ENCODE measurements at places on chromosomes 1 and 21.

GRCh38 chr1:169487561-169487960 is 1.8 kb upstream of the SLC19A2 start:
- DNase-seq: no peak

DNA sequence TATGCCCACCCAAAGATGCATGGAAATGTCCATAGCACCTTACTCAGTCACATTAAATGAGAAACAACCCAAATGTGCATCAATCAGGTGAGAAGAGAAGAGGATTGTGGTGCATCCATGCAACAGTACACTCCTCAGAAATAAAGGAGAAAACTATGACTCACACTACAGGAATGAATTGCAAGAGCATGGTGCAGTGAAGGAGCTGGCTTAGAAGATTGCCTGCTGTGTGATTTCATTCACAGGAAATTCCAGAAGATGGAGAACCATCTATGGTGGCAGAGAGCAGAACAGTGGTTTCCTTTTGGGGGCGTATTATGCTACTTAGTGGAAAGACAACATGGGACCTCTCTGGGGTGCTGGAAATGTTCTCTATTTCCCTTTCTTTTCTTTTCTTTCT is 278.6 kb upstream of the AJAP1 start:
- no peak for DNase-seq

DNA sequence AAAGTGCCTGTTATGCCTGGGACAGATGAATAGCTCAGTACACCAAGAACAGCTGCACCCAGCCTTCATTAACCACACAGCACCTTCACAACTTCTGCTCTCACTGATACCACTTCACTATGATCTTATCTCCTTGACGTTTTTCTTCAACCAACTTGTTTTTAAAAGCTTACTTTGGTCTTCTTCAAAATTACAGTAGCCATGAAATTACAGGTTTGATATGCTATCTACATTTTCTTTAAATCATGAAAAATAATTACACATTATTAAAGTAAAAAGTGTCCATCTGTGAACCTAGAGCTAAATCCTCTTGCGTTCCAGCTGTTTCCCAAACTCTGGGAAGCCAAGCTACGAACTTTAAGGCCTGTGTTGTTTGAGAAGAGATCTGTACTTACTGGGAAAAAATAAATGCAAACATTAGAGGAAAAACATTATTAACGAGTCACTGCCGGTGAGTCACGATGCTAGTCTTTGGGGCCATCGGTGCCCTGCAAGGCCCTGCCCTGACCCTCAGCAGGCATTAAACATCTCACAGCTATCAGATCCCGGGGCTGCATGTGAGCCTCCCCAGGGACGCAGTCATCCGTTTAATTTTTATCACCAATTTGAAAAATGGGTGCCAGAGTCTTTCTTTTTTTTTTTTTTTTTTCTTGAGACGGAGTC is 56.3 kb upstream of the GPR153 start:
- DNase-seq: no peak

- DNase-seq: no peak
Observed at GRCh38 chr1:84861988-84862644, 30.9 kb downstream of the LPAR3 start.

GRCh38 chr1:101235696-101236515 is 913 bp upstream of the S1PR1 start:
- DNase-seq: peak; percentile 67

DNA sequence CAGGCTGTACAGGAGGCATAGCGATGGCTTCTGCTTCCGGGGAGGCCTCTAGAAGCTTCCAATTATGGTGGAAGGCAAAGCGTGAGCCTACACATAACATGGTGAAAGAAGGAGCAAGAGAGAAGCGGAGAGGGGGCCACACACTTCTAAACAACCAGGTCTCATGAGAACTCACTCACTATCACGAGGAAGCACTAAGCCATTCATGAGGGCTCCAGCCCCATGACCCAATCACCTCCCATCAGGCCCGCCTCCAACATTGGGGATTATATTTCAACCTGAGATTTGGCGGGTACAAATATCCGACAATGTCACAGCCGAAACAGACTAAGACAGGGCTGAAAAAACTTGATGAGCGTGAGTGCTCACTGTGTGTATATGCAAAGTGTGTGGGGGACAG is 89.3 kb upstream of the CNIH3 start:
- DNase-seq: no peak

- DNase-seq: no peak
Observed at GRCh38 chr1:29875557-29876028, 639.3 kb downstream of the PTPRU start.

- no peak for DNase-seq
Observed at GRCh38 chr21:14239281-14239680, 23.3 kb downstream of the RBM11 start.

DNA sequence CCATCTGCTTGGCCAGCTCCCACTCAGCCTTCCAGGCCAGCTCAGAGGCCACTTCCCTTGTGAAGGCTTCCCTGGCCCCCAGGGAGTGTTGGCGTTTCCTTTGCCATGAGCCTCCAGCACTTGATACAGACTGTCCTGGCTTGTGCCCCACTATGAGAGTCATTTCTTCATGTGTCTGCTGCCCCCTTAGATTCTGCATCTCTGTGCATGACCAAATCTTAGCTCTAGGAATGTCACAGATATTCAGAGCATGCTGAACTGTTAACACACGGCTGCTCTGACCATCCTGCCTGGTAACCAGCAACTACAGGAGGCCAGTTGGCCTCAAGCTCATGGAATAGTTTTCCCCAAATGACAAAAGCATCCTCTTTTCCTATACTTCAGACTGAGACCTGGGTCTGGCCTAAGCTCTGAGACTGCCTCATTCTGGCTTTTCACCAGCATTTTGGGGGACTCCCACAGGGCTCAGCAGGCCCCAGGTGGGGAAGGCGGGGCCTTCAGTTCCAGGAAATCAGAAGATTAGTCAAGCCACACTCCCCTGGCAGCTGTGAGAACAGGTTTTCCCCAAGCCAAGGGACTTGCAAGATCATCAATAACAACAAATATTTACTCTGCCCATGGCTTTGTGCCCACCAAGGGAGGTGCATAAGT is 182.6 kb upstream of the EDN2 start:
- no peak for DNase-seq

DNA sequence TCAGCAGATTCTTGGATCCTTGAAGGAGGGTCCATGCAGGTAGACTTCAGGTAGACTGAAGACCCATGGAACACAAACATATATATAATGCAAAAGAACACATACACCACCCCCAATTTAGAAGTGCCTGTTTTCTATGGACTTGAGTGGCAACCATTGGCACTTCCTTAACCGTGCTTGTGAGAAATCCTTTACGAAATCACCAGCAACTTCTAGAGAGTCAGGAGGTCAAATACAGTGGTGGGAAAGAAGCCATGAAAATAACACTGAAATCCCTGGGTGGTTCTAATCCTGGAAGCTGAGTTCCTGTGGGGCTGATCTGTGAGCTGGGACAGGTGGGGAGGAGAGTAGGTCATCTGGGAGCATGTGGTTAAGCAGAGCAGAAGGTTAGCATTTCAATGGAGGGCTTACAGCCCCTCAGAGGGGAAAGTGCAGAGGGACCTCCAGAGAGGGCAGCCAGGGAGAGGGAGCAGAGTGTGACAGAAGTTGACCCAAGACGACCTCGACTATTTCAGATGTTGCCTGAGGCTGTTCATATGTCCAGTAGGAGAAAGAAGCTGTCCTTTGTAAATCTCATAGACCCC is 13.0 kb upstream of the IL10 start:
- no peak for DNase-seq

DNA sequence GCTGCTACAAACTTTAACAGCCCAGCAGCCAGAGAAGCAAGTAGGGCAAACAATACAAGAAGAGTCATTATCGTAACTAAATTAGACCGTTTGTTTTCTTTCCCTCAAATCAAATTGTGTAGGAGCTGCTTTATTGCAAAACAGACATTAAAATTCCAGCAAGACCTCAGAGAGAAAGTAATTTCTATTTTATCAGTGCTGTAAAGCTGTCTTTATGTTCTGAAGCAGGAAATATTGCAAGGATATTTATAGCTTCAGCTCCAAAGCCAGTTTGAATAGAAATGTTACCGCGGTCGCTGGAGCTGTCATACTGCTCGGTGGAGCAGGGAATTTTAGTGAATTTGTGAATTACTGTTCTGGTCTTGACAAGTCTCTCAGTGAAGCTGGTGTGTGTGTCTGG is 503.8 kb upstream of the PLXNA2 start:
- no peak for DNase-seq

- no peak for DNase-seq
Observed at GRCh38 chr1:246969621-246970020, 37.9 kb upstream of the AHCTF1 start.

DNA sequence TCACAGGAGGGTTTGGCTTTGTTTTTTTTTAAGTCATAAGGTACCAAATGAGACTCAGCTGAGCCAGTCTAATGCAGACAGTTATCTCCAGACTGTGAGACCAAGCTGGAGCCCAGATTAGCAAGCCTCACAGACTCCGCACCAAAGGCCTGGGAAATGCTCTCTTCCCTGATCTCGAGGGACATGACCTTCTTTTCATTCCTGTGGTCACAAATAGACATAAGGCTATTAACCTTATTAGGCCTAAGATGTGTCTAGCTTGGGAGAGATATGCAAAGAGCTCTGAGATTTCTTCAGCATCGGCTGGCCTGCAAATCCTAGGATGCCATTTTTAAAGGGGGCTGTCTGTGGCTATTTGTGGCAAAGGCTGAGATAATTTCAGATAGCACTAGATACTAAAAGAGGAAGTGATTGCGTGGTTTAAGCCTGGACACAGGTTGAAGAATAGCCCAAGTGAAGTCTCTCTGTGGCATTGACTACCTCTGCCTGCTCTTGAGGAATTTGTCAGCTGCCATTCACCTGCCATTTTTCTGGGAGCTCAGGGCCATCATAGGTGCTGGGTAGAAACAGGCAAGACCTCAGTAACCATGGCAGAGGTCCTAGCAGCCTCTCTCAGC is 301.3 kb downstream of the SIPA1L2 start:
- DNase-seq: no peak

- no peak for DNase-seq
Observed at GRCh38 chr1:206836111-206836510, 29.3 kb upstream of the IL20 start.

GRCh38 chr1:5903680-5904079 is 88.5 kb downstream of the NPHP4 start:
- no peak for DNase-seq

DNA sequence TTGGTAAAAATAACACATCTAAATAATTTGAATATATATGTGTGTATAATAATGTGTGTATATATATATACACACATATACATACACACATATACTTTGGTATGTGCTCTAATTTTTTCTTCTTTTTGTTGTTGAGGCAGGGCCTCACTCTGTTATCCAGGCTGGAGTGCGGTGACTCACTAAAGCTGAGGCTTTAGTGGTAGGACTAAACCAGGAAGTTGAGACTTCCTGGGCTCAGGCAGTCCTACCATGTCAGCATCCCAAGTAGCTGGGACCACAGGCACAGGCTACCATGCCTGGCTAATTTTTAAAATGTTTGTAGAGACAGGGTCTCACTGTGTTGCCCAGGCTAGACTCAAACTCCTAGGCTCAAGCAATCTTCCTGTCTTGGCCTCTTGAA is 46.7 kb upstream of the CXADR start:
- no peak for DNase-seq

GRCh38 chr1:10625076-10625475 is 150.3 kb downstream of the PEX14 start:
- no peak for DNase-seq

DNA sequence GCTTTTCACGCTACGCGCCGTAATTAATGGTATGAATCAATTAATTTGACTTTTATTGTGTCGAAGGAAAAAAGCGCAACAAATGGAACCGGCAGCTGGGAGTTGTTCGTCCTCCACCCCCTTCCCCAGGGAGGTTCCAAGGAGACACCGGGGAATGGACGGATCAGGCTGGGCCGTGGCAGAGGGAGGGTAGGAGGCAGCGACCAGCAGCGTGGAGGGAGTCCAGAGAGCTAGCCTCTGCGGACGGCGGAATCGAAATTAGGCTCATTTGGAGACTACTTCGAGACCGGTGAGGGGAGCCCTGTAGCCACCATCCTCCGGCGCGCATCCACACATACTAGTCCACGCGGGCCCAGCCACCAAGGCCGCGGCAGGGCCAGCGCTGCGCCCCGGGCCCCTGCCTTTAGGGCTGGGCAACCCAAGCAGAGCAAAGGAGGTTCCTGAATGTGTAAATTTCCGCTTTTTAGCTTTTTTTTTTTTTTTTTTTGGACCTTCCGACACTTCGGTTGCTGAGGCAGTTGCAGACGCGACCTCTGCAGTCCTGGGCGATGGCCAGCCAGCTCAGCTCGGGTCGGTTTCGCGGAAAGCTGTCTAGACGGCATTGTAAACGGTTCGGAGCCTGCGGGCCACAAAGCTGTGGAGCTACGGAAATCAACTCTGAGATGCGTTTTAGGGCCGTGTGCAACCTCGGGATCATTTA is 2.2 kb upstream of the FOXD3 start:
- DNase-seq: no peak

DNA sequence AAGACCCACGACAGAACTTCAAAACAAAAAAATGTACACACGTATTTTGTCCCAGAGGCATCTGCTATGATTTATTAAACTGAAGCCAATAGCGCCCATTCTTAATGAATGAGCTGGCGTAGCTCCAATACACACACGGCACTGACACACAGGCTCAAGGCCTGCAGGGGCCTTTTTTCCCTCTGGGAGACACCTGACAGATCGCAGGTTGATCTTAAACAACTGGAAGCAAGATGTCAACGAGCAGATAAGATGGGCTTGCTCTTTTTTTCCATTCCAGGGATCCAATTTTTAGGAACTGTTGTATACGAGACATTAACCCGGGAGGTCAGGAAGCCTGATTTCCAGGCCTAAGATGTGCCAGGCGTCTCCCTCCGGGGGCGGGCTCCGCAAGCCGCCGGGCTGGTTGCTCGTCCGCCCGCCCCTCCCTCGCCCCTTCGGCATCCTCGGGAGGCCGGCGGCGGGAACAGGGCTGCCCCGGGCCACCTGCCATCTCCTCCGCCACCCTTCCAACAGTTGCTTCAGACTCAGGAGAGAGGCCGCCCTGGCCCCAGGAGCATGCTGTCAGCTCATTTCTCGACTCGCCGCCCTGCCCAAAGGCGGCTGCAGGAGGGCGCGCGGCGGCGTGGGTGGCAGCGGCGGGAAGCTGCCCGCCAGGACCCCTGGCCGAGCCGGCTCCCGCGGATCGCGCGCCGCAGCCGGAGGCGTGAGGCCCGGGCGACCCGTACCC is 735 bp downstream of the TTC13 start:
- peak; percentile 11 for DNase-seq

GRCh38 chr1:219188331-219188803 is 14.7 kb downstream of the LYPLAL1 start:
- no peak for DNase-seq

- DNase-seq: no peak
Observed at GRCh38 chr1:83800066-83800465, 198.9 kb downstream of the TTLL7 start.

- DNase-seq: no peak
Observed at GRCh38 chr21:44919111-44919912, 1.4 kb downstream of the ITGB2 start.

Measured in activated naive CD4-positive, alpha-beta T cell (primary cell).